ENCODE measurements at places on chromosomes 16 and 17. TPM values are rescaled to one million over a fixed set of nuclear protein-coding genes. Genes with fewer than 3 reads are reported as not detected.

- H3K27ac ChIP-seq = no peak overlapping the region
- no peaks in the 10 kb centered on the region for H3K4me1 ChIP-seq
- no peaks in the 10 kb centered on the region for H3K36me3 ChIP-seq
- no peaks in the 10 kb centered on the region for H3K27me3 ChIP-seq
- no peak for DNase-seq
- H3K4me3 ChIP-seq = no peak overlapping the region
These were observed 47.9 kb downstream of the MAPT start for GRCh38 chr17:45942284-45942683.

The CDH16 gene
- total RNA-seq = 0.72 TPM

DNA sequence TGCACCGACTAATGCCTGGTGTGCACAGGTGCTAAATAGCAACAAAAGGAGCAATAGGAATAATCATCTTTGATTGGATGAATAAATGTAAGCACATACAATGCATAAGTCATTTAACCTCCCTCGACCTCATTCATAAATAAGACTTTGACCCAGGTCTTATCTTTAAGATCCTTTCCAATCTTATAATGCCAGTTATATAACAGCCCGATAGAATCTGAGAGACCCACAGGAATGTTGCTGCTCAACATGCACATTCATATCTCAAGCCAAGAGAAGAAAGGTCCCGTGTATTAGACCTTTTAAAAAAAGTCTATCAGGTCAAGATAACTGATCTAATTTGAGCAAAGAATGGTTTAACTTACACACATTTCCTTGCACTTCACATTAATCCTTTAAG lies 146.8 kb upstream of the SOX9 start:
- peak overlapping the region; percentile 85 for H3K27ac ChIP-seq
- DNase-seq = no peak
- H3K4me3 ChIP-seq = no peak overlapping the region
- H3K4me1 ChIP-seq = no peaks in the 10 kb centered on the region
- no peaks in the 10 kb centered on the region for H3K36me3 ChIP-seq

The RILP gene
- 35.7 TPM for total RNA-seq

GRCh38 chr16:89195521-89196171 lies 4.7 kb downstream of the SLC22A31 start:
- H3K36me3 ChIP-seq = no peaks in the 10 kb centered on the region
- H3K27me3 ChIP-seq = peaks cover 34% of the 10 kb centered on the region
- H3K27ac ChIP-seq = no peak overlapping the region
- no peaks in the 10 kb centered on the region for H3K4me1 ChIP-seq

GRCh38 chr16:55444754-55445485 lies 34.1 kb upstream of the MMP2 start:
- H3K27me3 ChIP-seq = no peaks in the 10 kb centered on the region
- H3K4me3 ChIP-seq = no peak overlapping the region
- H3K27ac ChIP-seq = no peak overlapping the region
- H3K36me3 ChIP-seq = no peaks in the 10 kb centered on the region

DNA sequence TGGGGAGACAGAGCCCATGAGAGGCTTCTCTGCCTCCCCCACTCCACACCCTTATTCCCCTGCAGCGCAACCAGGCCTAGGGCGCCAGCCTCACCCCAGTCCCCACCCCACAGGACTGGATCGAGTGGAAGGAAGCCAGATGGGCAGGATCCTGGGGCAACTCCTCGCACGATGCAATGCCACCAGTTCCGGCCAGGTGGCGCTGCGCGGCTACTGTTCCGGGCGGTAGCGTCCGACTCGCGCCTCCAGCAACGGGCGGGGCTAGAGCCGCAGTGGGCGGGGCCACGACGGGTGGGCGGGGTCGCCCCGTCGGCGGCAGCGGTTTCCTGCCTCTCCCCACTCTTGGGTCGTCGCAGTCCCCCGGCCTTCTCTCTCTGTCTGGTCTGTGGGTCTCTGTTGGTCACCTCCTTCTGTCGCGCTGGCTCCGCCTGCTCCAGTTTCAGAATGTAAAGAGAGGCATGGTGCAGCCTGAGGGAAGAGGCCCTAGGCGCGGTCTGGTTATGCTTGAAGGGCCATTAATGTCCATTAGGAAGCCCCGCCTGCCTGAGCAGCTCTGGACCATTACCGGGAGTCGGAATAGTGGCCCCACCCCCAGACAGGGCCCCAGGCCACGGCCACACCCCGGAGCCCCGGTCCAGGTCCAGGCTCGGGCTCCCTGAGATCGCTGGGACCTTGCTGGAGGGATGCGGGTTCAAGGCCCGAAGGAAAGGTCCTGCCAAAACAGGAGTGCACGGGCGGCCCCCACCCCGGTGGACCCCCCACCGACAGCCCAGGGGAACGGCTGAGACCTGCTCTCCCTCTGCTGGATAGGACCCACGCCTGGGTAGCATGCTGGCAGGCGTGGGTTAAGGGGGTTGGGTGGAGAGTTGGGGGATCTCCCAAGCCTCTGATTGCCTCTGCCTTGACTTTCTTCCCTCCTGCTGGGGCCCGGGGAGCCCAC lies 3.3 kb upstream of the NHERF2 start:
- peak overlapping the region; percentile 27 for H3K4me3 ChIP-seq
- peaks cover 12% of the 10 kb centered on the region for H3K4me1 ChIP-seq
- peak; percentile 98 for DNase-seq
- H3K27ac ChIP-seq = peak overlapping the region; percentile 57
- peaks cover 24% of the 10 kb centered on the region for H3K27me3 ChIP-seq

DNA sequence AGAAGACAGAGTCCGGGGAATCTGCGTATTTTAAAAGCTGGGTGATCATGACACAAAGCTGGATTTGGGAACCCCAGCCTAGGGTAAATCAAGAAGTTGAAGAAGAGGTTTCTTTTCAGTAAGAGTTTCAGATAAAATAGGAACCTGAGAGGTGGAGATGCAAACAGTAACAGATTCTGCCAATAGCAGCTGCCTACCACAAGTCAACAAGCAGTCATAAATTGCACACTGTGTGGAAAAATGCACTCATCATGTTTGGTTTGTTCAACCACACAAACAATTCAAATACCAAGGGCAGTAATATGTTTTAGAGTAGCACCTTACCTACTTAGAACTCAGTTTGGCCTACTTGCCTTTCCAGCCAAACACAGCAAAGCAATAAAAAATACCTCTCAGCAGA lies 14.0 kb downstream of the MYO1D start:
- DNase-seq = no peak
- no peaks in the 10 kb centered on the region for H3K27me3 ChIP-seq
- no peaks in the 10 kb centered on the region for H3K4me1 ChIP-seq
- no peaks in the 10 kb centered on the region for H3K36me3 ChIP-seq
- no peak overlapping the region for H3K4me3 ChIP-seq

DNA sequence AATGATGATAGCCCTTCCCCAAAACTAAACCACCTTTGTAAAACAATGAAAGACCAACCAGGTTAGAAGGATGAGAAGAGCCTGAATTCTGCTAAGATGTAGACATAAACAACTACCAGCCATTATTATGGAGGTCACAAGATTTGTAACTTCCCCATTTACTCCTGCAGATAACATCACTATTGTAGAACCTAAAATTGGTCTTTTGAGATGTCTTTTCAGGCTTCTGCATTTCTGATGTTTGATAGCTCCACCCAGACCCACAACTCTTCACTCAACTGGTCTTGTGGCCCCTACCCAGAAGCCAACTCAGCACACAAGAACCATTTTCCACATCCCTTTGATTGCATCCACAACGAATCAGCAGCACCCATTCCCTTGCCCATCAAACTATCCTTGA lies 100.8 kb downstream of the TMEM132E start:
- H3K4me1 ChIP-seq = no peaks in the 10 kb centered on the region
- H3K36me3 ChIP-seq = no peaks in the 10 kb centered on the region
- no peaks in the 10 kb centered on the region for H3K27me3 ChIP-seq
- DNase-seq = no peak
- H3K27ac ChIP-seq = no peak overlapping the region
- no peak overlapping the region for H3K4me3 ChIP-seq

The FOXC2 gene
- 0.22 TPM for total RNA-seq

DNA sequence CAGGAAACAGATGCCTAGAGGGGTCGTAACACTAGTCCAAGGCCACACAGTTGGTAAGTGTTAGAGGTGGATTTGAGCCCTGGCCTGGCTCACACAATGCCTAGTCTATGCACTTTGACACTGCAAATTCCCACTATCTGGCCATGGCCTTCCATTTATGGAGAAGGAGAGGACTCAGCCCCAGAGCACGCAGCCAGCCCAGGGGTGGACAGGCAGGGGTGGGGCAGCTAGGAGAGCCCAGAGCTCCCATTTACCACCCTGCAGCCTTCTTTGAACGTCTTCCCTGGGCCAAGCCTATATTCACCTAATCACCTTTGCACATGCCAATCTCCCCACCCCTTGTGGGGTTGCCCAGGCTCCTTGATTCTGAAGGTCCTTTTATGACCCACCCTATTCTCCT lies 81.2 kb downstream of the DYNLRB2 start:
- DNase-seq = no peak
- H3K27ac ChIP-seq = no peak overlapping the region
- no peaks in the 10 kb centered on the region for H3K4me1 ChIP-seq
- H3K36me3 ChIP-seq = no peaks in the 10 kb centered on the region
- no peak overlapping the region for H3K4me3 ChIP-seq

- no peaks in the 10 kb centered on the region for H3K27me3 ChIP-seq
- no peaks in the 10 kb centered on the region for H3K36me3 ChIP-seq
These were observed 23.5 kb downstream of the MPHOSPH6 start for GRCh38 chr16:82146556-82146955.

The VPS4A gene
- 32.0 TPM for total RNA-seq

The KRTAP16-1 gene
- total RNA-seq = not detected

The VTN gene
- not detected for total RNA-seq

The SOX15 gene
- 1.0 TPM for total RNA-seq

DNA sequence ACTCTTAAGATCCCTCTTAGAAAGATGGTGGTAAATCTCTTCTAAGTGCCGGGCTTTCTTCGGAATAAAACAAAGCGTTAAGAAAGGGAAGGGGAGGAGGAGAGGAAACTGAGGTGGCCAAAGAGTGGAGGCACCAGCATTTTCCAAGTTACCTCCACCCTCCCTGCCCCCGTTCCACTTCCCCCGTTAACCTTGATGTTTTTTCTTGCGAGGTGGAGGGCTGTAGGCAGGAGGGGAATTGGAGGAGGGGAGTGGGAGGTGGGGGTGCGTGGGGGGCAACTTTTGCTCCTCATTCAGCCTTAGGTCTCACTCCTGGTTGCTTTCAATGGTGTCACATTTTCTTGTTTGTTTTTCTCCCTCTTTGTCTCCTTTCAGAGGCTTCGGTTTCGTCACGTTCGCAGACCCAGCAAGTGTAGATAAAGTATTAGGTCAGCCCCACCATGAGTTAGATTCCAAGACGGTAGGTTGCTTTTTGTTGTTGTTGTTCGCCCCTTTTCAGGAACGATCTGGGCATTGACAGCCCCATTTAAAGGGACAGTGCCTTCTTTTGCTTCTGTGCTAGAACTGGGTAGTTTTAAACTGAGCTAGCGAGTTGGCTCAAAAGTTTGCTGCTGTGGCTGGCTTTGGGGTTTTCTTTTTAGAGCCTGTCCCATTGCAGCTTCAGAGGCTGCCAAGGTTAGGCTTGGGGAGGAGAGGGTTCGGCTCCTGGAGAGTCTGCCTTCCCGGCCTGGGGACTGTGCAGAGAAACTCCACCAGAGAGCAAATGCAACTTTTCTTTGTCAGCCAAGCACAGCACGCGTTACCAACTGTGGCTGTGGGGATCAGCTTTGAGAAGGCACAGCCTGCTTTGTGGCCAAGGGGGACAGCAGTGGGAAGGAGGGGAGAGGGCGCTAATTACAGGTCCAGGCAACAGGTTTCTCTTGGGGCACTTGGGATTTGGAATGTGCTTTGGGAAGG lies 1.9 kb downstream of the MSI2 start:
- no peak overlapping the region for H3K27ac ChIP-seq
- peak overlapping the region; percentile 83 for H3K4me3 ChIP-seq
- no peaks in the 10 kb centered on the region for H3K27me3 ChIP-seq
- no peaks in the 10 kb centered on the region for H3K4me1 ChIP-seq
- peak; percentile 28 for DNase-seq
- H3K36me3 ChIP-seq = no peaks in the 10 kb centered on the region

The TNFRSF13B gene
- total RNA-seq = 0.42 TPM

DNA sequence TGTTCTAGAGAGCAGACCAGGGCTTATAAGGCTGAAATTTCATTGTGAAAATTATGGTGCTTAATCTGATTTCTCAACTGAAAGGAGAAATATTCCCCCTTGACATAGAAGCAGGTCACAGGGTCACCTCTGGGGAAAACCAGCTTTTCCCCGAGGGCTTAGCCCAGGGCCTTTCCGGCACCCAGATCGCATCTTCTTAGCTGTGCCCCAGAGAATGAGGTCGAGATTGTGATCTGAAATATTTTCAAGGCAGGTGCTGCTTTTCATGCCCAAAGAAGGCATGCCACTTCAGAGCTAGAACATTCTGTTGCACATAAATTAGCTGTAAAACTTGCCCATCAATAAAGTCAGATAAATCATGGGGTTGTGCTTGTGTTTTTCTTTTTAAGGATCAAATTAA lies 25.4 kb upstream of the ARHGAP17 start:
- no peak overlapping the region for H3K4me3 ChIP-seq
- H3K4me1 ChIP-seq = peaks cover 2% of the 10 kb centered on the region
- H3K27me3 ChIP-seq = no peaks in the 10 kb centered on the region

DNA sequence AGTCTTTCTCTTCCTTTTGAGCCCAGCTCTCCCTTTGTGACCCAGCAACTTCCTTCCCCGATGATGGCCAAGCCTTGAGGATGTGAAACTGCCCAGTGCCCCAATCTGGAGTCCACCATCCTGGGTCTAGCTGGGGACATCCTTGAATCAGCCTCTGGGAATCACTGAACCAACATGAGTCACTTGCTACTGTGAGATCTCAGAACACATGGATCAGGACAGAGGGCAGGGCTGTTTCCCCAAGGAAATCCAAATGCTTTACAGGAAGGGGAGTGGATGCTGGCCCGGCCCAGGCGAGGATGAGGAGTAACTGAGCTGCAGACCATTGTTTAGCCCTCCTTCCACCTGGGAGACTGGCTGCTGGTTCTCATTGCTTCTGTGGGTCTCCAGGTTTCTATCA lies 547.6 kb downstream of the WWOX start:
- no peak for DNase-seq
- no peak overlapping the region for H3K4me3 ChIP-seq
- no peaks in the 10 kb centered on the region for H3K4me1 ChIP-seq

DNA sequence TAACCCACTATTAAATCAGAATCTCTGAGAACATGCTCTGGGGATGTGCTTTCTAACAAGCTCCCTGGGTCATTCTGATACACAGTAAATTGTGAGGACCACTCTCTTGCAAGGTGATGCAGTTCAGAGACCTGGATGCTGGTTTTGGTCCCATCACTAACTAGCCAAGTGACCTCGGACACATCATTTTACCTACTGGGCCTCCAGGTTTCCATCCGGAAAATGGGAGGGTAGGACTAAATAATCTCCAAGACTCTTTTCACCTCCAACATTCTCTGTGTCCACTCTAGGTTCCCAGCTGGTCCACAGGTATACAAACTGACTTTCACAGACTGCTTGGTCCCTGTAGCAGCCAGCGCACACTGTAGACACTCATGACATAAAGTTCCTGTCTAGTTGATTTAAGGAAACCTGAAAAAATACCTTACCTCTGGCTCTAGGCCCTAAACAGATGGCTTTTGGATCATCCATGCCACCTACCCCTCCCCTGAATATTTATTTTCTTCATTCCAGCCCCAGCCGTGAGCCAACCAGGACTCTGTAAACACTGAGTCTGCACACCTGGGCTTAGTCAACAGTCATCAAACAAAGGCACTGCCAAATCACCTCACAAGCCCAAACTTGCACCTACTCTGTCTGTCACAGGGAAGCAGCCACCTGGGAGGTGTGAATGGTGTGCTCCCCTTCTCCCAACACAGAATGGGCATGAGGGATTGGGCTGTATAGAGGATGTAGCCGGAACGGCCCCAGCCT lies 51.3 kb upstream of the MRPS23 start:
- peak overlapping the region; percentile 88 for H3K27ac ChIP-seq
- peak; percentile 84 for DNase-seq
- peaks cover 53% of the 10 kb centered on the region for H3K4me1 ChIP-seq
- no peaks in the 10 kb centered on the region for H3K36me3 ChIP-seq
- H3K4me3 ChIP-seq = no peak overlapping the region

- H3K27me3 ChIP-seq = peaks cover 20% of the 10 kb centered on the region
- no peak overlapping the region for H3K4me3 ChIP-seq
- H3K27ac ChIP-seq = no peak overlapping the region
- H3K4me1 ChIP-seq = no peaks in the 10 kb centered on the region
These were observed 5.2 kb upstream of the GUCY2D start for GRCh38 chr17:7997186-7997585.
